Bone marrow (tissue), 2 donors: ENCODE measurements at places on chromosomes 2 and 18.
A peak's percentile ranks its signal among the peaks of the same experiment; 100 is the strongest.

DNA sequence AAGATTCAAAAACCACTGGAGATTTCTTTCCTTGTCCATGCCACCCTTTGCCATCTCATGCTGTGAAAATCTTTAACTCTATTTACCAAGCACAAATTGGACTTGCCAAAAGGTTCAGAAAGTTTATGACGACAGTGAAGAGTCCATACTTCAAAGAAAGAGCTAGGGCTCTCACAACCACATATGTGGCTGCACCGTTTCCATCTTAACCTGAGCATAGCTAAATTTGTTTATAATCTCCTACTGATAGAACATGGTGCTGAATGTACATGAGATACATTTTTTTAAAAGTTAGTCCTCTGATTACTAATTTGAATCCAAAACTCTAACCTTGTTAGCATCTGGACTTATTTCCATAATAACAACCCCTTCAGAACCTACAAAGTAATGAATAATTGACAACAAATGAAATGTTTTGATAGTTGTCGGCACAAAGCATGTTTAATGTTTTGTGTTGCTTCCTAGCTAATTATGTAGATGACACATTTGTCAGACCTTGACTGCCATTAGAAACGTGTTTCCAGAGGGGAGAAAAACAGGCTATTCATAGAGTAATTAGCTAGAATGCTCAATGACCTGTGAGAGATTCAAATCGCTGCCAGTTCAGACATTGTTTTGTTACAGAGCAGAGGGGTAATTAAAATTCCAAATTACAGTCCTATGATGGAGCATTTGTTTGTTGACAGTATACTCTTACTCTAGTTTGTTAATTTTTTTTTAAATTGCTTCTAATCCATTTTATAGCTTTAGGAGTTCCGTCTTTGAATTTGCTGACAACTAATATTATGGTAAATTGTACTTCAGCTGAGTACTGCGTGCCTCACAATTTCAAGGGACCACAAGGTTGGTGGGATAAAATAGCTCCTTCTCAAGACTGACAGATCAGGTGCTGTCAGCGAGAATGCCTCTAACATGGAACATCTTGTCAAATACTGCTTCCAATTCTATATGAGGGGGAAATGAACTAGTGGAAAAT lies 31.8 kb downstream of the ARHGAP15 start:
- no peak for DNase-seq

DNA sequence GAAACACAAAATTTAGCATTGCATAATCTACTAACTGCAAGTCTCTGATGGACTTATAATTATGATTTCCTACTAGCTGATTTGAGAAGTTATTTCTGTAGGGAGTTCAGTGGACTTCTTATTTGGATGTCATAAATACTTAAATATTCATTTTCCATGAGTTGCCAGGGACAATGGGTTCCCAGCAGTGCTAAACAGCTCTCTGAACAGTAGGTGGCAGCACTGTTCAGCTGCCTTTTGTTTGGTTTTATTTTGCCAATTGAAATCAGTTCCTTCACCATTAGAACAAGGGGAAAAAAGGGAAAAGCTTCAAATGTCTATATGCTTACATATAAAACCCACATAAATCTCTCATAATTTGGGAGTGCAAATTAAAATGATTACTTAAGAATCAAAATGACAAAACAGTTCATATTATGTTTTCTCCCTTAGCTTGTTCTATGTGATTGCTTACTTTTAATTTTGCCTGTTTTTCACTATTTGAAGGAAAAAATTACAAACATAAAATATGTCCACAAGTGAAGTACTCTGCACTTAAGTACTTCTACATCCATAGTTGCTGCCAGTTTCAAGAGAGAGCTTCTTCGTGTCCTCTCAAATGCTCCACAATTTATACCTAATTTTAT lies 898.9 kb downstream of the CPS1 start:
- DNase-seq: no peak

DNA sequence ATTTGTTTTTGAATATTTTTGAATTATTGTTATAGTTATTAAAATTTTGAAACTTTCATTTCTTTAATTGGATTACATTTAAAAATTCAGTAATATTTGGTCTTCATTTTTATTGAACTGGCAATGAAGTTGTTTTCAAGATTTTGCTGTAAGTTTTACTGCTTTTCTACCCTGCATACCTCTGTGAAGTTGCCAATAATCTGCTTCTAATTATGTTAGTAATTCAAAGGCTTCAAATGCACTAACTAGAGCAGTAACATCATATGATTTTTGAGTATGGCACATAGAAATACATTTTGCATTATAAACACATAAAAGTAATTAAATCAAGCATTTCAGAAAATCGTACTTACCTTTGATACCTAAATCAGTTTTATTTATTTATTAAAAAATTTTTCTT lies 40.3 kb upstream of the FAM171B start:
- DNase-seq: no peak

DNA sequence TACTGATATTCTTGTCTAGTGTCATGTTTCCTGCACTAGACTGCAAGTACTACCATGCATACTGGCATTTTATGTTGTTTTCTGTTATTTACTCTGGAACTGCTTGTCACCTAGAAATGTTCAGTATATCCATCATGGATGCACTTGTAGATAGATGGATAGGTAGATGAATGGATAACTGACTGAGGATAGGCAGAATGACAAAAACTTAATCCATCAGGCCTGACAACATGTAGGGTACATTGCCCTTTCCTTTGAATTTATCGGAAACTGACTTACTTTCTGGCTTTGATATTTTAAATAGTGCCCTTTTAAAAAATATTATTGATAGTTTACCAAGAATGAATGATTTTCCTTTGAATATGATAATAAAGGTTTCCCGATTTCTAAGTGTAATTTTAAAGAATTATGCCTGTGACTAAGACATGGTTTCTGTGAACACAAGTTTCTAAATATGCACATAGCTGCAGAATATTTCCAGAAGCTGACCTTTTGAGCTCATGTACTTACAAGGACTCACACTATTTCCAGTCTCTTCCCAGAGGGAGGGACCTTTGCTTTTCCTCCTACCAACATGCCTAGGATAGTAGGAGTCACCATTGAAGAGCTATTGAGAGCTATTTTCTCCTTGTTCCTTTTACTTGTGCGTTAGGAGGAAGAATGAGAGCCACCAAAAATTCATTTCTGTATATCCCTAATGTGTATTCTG lies 81.3 kb downstream of the ANKRD12 start:
- DNase-seq: no peak

DNA sequence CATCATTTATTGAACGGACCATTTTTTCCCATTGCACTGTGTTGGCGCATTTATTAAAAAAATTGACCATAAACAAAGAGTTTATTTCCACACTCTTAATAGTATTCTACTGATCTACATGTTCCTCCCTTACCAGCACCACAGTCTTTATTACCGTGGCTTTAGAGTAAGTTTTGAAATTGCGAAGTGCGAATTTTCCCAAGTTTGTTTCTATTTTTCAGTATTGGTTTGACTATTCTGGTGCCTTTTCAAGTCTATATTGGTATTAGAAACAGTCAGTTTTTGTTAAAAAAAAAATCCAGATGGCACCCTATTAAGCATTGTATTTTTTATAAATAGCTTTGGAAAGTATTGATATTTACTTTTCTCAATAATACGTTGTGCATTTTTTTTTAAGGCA lies 795.1 kb upstream of the HS6ST1 start:
- DNase-seq: no peak

DNA sequence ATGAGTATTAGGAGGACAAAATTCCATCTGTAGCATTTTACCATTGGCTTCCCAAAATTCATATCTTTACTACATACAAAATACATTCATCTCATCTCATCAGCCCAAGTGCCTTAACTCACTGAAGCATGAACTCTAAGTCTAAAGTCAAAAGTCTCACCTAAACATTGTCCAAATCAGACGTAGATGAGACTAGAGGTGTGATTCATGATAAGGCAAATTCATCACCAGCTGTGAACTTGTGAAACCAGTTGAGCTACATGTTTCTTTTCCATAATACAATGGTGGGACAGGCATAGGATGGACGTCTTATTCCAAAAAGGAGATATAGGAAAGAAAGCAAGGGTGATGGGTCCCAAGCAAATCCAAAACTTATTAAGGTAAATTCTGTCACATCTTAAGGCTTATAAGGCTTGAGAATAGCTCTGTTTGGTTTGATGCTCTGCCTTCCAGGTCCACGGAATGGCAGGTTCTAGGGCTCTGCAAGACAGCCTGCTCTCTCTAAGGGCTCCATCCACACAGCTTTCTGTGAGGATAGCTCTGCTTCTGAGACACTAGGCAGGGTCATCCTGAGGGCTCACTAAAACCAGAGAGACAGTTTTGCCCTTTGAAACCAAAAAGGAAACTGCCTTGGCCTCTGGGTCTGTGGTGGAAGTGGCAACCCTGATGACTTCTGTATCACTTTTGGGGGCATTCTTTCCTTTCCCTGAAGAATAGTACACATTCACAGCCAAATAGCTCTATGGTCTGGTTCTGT lies 9.6 kb downstream of the IFIH1 start:
- DNase-seq: no peak

- no peak for DNase-seq
These were observed 445.1 kb upstream of the SPRED2 start for GRCh38 chr2:65877331-65878010.

DNA sequence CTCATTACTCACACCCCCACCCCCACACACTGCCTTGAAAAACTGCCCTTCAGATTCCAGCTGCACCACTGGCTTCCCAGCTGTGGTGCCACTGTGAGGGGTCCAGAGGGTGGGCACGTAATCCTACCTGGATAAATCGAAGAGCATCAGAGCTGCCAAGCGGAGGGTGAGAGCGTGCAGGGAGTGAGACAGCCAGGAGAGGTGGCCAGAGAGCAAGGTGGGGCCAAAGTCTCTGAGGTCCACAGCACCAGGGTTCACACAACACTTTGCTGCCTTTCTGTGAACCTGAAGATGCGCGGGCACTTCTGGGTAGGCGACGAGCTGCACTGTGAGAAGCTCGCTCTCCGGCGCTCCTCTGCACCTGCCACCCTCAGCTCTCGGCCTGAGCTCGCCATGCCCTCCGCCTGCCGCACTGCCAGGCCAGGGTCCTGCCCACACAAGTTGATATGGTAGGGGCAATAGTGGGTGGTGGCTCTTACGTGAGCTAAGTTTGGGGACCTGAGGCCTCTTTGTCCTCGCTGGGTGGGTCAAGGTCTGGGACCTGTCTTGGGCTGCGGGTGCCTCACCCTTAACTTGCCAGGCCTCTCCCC lies 83.9 kb downstream of the MARCO start:
- DNase-seq: no peak

GRCh38 chr2:21131861-21132260 lies 8.1 kb downstream of the TDRD15 start:
- no peak for DNase-seq

DNA sequence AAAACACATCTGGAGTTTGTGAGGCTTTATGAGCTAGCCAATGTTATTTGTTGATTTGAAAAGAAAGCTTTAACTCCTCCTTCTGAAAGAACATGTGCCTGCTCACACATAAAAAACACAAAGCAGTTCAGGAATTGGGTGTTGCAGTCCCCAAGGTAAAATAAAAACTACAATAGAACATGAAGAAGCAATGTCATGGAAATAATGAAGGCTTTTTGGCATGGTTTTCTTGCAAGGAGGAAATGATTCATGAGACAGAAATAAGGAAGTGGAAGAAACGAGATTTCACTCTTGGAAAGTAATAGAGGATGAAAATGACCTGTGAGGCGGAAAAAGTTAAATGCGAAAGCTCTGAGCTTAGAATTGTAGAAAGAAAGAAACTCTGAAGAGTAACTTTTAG lies 81.1 kb downstream of the TRIB2 start:
- DNase-seq: peak; percentile 68

GRCh38 chr2:119801040-119801439 lies 41.3 kb downstream of the PTPN4 start:
- DNase-seq: no peak

GRCh38 chr2:173282795-173283545 lies 71.7 kb upstream of the CDCA7 start:
- no peak for DNase-seq

DNA sequence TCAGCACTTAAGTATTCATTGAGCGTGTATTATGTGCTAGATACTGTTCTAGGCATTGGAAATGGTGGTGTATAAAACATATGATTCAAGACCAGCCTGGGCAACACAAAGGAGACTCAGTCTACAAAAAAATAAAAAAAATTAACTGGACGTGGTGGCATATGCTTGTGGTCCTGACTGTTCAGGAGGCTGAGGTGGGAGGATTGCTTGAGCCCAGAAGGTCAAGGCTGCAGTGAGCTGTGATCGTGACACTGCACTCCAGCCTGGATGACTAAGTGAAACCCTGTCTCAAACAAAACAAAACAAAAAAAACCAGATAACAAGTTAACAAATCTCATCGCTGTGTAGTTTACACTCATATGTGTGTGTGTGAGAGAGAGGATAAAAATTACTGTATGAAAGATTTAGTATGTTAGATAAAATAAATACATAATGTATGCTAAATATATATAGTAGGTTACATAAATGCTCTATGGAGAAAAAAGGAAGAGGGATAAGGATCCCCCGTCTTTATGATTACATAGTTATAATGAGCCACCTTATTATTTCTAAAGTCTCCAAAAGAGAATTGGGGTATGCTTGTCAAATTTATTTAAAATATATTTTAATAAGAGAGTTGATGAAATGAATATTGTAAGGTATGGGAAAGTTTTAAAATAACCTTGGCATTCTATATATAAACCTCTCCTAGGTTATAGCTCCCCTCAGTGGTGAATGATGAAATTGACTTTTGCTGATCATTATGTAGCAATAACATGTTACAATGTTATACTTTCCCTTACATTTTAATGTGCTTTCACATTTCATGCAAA lies 69.2 kb downstream of the EHBP1 start:
- DNase-seq: peak; percentile 42

DNA sequence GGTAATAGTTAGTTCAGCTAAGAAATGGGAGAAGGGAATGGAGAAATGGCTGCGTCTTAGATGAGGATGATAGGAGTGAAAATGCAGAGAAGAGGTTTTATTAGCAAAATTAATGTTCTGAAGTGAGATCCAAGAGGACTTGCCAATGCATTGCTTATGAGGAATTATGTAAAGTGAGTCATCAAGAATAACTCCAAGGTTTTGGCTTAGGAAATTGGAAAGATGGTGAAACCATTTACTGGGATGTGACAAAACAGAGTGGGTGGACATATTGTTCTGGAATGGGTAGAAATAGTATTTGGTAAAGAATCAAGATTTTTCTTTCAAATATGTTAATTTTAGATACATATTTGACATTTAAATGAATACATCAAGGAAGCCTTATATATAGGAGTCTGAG lies 306.6 kb upstream of the CYRIA start:
- DNase-seq: no peak

DNA sequence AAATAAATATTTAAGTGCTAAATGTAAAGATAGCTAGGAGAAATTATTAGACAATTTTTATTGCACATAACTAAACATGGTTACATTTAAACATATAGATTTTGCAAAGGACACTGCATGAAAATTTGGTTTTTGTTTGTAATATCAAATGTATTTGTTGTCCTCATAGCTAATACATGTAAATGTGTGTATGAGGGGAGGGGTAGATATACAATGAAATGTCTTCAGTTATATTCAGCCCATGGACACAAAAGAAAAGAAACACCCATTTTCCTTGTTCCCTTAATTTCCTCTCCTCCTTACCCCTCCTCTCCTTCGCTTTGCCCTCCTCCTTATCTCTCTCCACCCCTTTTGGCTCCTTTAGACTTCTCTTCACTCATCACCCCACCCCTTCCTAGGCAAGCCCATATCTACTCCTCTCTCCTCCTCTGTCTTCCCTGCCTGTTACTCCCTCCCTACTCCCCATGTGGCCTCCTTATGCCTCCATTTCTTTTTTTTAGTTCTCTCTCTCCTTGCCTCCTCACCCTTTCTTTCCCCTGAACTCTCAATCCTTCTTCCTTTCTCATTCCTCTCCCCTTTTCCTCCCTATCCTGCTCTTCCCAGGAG lies 1.4 kb downstream of the COL3A1 start:
- DNase-seq: no peak
